Activated CD4-positive, alpha-beta T cell treated with anti-CD3 and anti-CD28 coated beads, Interleukin-2, amount 50 U/mL, for 1 hour (primary cell): ENCODE measurements at places on chromosomes 6 and 20.

DNA sequence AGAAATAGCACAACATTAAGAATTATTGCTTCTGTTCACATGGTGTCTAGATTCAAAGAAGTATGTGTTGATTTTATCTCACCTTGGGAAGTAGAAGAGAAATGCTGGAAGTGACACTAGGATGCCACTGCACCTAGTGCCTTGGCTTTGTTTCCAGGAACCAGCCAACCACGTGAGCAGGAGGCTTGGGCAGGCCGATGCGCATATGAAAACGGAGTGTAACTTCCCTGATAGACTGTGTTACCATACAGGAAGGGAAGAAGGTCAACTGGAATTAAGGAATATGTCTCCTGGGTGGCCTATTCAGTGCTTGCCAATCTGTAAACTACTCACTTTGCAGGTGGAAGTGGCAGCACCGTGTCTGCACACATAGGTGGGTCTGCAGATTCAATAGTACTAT lies 28.1 kb downstream of the TUBB2B start:
- DNase-seq = no peak

DNA sequence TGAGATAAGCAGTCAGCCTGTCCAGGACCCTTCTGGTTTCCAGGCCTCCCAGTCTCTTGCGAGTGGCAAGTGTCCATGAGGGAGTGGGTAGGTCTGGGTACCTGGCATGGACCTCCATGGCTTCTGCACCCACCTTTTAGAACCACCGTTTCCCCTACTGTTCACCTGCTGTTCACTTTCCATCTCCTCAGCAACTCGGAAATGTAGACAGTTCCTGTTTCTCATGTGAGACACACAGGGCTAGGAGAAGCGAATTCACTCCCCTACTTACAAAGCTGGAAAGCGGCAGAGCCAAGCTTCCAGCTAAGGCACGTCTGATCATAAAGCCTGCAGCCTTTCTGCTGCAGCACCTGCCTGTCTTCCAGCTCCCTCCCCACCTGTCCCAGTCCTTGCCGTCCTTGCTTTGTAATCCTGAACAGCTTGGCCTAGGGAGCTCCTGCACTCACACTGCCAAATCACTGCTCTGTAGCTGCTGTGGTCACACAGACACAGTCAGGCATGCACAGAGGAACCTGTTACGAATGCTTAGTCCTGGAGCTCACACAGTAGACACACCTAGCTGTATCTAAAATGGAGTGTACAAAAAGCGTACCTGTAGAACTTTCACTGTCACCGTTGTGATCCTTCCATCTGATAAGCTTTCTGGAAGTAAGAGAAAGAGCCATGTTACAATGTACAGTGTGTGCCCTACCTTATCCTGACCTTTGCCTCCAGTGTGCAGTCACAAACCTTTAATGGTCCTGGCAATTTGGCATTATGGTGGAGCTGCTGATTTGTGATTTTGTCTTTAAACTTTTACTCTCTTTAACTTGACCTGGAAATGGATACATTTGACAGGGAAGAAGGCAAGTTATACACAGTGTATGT lies 294.1 kb downstream of the NRN1 start:
- no peak for DNase-seq

DNA sequence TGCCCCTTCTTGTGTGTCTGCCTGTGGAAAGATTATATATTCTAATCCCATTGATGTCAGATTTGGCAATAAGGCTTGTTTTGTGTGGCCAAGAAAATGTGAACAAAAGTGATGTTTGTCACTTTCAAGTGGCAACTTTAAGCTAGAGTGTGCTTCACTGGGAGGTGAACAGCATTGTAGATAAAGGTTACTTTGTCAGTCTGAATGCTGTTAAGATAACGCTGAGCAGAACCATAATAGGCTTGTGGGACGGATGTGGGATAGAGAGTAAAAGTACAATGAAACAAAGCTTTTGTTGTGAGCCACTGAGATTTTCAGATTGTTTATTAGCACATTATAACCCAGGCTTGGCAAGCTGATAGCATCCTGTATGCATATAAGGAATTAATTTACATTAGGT lies 303.8 kb upstream of the MAN1A1 start:
- DNase-seq = no peak

- DNase-seq = no peak
Observed at GRCh38 chr6:154986787-154987235, 8.3 kb upstream of the TIAM2 start.

DNA sequence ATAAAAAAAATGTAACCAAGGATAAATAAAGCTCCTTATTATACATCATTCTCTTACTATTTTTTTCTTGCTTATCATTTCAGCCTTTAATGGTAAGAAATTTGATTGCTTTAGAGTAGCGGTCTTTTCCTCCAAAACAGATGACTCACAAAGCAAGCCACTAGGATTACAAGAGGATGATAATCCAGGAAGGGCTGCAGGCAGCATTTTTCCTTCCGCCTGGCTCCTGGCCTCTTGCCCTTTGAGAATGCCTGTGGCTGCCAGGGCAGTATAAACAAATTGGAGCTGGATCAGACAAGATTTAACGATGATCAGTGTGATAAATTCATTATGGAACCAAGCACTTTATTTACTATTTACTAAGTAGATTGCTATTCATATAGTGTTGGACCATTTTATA lies 9.7 kb upstream of the FBXL4 start:
- no peak for DNase-seq

GRCh38 chr6:99148111-99148510 lies 200.4 kb upstream of the FBXL4 start:
- DNase-seq = no peak

GRCh38 chr20:33830371-33830770 lies 19.2 kb downstream of the CHMP4B start:
- no peak for DNase-seq

- no peak for DNase-seq
Observed at GRCh38 chr6:74932232-74932888, 273.5 kb downstream of the COL12A1 start.

GRCh38 chr20:37898233-37899104 lies 4.5 kb upstream of the VSTM2L start:
- no peak for DNase-seq
